ENCODE measurements at places on chromosomes 2 and 18.

- DNase-seq: no peak
These were observed 748.8 kb downstream of the NR4A2 start for GRCh38 chr2:155583674-155584195.

GRCh38 chr18:75455249-75456198 is 28.0 kb upstream of the SMIM21 start:
- DNase-seq: no peak

GRCh38 chr2:61006486-61007105 is 10.9 kb upstream of the PEX13 start:
- no peak for DNase-seq

- DNase-seq: no peak
These were observed 293.7 kb downstream of the DYSF start for GRCh38 chr2:71746946-71747501.

- DNase-seq: no peak
These were observed 3.6 kb downstream of the TTR start for GRCh38 chr18:31595121-31595771.

- DNase-seq: no peak
These were observed 126.0 kb downstream of the ZNF236 start for GRCh38 chr18:76948345-76948744.

GRCh38 chr2:45138904-45139303 is 129.7 kb upstream of the SIX2 start:
- no peak for DNase-seq

Data from activated T-cell treated with anti-CD3 and anti-CD28 coated beads, Interleukin-2, amount 50 U/mL, for 48 hours (primary cell).